ENCODE measurements at places on chromosomes 3 and 15.

DNA sequence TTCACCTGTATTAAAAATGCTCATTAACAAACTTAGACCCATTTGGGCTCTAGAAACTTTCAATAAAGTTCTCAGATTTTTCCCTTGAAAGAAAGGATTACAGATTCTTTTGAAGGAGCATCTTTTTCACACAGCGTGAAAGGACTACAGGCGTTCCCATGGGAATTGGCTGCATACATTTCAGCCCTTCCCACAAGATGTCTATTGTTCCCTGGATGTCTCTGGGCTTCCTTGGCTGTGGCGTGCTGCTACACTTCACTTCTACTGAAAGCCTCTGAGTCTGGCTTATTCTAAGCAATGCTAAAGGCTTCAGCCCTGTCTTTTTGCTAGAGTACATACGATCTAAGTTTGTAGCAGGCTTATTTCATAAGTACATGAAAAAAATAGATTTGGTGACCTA is 1.4 kb downstream of the VEPH1 start:
- DNase-seq: no peak

GRCh38 chr3:156434921-156435320 is 120.0 kb downstream of the SSR3 start:
- DNase-seq: no peak

DNA sequence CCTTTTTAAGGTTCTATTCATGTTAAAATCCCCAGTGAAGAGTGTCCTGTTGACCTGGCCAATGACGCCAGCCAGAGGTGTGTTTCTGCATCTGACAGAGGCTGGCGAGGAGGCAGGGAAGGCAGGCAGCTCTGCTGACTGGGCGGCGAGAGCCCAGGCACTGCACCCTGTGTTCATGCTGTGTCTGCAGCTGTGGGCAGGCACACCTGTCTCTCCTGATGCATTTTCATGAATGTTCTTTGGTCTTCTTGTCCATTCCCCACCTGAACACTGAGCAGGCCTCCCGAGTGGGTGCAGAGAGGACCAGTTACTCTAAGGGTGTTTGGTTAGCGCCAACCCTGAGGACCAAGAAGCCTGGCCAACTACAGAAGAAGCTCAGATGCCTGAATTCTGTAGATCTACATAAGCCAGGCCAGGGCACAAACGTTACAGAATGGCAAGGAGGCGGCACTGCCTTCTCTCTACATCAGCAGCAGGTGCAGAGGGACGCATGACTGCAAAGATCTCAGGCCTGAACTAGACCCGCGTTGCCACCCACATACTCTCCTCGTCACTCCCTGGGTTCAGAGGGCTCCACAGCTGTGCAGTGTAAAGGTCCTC is 233.7 kb downstream of the OCA2 start:
- no peak for DNase-seq

- DNase-seq: no peak
Observed at GRCh38 chr15:60679256-60679655, 200.3 kb upstream of the ICE2 start.

DNA sequence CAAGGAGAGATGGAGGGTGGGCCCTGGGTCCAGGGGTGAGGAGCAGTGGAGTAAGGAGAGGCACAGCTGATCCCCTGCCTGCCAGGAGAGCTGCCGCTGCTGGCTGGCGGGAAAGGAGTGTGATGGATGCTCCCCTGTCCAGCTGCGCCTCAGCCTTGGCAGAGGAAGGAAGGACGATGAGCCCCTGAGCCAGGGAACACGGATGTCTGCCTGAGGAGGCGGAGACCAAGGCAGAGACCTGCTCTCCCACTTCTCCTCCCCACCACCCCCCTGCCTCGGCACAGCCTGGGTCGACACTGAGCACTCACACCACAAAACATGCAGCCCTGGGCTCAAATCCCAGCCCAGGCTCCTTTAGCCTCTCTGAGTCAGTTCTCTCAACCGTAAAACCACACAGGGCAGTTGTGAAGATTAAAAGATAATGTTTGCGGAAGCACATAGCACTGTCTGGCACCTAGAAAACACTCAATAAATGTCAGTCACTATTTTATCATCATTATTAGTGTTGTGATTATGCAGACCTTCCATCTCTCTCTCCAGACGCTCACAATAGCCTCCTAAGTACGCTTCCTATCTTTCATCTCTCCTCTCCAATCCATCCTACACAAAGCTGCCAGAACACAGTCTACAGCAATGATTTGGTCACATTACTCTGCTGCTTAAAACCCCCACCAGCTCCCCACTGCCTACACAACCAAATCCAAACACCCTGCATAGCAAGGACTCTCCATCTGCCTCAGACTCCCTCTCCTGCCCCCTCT is 52.2 kb downstream of the SEMA5B start:
- no peak for DNase-seq

- DNase-seq: no peak
Observed at GRCh38 chr3:147864754-147865354, 455.7 kb downstream of the ZIC1 start.

- DNase-seq: no peak
Observed at GRCh38 chr15:43219929-43220928, 589 bp downstream of the EPB42 start.

DNA sequence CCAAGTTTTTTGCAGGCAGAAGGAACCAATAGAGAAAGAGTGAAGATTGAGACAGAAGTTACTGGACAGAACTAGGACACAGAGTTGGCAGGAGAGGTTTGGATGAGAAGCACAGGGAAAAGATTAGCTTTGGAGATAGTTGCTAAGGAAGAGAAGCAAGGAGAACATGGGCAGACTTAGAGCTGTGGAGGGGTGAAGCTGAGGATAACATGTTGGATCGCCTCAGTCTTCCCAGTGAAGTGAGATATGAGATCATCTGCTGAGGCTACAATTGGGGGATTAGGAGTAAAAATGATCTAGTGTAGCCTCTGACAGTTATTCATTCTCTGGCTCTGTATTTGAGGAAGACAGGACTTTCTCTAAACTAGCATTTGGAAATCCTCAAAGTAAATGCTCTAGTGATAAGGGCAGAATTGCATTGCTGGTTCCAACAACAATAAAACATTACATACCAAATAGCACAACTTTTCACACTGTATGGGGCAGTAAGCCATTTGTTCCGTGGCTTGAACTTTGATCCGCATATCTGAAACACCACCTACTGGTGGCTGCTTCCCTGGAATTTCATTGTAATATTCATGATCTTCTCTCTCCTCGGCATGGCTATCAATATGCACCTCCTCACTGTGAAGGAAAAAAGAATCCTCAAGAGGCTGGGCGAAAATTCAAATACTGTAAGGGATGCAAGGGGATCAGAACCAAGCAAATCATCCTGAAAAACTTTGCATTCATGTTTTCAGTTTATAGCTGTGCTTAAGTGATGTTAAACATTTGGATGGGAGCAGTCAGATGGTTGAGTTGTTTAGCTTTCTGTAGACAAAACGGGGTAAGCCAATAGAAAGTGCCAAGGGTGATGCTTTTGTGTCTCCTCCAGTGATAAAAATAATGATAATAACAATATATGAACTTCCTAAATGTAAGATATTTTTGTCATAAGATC is 22.2 kb upstream of the EID1 start:
- peak; percentile 79 for DNase-seq

GRCh38 chr15:45549541-45550220 is 27.1 kb upstream of the SLC30A4 start:
- DNase-seq: no peak

DNA sequence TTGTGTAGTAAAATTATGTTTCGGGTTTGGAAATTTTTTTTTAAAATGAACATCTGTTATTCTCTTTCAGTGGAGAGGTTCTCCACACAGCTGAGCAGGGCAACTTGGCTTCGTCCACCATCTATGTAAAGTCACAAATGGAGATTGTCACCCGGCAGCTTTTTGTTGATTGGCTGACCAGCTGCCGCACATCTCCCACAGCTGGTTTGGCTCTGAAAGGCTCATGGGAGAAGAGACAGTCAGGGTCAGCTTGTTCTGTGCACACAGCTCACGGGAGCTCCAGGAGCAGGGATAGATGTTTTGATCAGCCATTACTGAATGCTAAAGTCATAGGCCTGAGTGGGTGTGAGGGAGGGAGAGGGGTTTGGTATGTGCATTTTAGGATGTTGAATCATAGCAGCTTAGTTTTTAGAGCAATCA is 12.9 kb upstream of the CCDC80 start:
- no peak for DNase-seq

DNA sequence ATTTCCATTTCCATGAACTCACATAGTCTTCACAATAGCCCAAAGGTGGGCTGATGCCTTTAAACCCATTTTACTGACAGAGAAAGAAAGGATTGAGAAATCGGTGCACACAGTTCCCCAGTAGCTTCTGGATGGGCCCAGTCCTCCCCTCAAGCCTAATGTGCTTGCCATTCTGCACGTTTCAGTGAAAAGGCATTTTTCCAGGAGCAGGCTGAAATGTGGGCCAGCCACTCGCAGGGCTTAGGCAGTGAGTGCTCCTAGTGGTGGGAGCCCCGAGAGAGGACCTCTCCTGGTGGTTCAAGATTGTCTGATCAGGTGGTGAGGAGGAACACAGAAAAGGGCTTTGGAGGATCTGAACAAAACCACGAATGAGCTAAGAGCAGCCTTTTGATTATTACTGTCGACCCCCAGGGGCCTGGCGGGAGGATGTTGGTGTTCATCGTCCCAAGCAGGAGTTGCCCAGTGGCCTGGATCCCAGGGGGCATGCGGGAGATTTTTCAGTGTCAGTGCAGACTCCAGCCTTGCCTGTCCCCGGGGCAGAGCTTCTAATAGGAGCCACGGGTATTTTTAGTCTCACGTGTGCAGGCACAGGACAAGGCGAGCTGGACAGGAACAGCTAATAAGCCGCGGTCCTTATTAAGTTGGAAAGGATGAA is 8.7 kb upstream of the KY start:
- no peak for DNase-seq

DNA sequence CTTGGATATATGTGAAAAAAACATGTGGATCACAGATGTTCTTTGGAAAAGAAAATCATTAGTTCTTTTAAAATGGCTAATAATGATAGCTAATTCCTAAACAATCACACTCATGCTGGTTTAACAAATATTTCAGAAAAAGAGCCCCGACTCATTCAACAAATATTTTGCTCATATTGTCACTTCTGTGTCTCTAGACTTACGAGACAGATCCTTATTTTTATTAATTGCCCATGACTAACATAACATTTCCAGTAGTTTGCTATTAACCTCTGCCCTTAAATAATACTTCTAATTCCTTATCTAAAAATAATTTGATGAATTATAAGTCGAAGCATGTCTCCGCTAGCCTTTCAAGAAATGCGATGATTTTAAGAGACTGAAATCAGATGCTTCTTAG is 70.4 kb downstream of the SATB1 start:
- no peak for DNase-seq

DNA sequence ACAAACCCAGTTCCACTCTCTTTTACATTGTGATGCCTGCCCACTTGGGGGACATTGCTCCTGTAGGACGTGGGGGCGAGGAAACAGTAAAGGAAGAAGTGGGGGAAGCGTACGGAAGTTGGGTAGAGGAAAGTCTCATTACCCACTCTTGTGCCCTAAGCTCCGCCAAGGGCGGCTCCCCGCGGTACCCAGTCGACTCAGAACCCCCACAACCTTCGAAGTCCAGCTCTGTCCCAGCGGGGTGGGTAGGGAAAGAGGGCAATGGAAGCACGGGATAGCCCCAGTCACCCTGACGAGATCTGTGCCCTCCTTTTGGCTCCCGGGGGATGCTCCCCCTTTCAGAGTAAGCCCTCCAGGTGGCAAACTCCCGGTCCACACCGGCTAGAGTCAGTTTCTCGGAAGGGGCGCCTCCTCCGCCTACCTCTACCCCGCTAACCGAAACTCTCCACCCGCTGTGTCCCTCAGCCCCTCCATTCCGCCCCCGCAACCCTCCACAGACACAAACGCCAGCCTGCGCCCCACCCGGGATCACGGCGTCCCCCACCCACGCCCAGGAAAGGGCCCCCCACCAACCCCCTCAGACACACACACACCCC is 527 bp downstream of the CSNK1G1 start:
- no peak for DNase-seq

DNA sequence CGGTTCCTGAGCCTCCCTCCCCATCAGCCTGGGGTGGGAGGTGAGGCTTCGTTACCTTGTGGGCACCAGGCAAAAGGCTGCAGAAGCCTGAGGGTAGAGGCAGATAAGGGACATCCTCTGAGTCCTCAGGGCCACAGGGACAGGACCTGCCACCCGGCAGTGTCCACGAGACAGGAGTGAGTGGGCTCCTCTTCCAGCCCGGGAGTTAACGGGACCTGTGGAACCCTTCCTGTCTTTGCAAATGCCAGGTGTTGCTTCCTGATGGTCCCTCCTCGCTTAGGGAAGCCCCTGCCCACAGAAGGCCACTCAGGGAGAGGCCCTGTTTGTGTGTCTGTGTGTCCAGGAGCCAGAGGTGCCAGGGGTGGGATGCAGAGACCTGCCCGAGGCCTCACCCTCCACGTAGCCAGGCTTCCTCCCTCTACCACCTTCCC is 111.1 kb upstream of the ALDH1A3 start:
- no peak for DNase-seq

DNA sequence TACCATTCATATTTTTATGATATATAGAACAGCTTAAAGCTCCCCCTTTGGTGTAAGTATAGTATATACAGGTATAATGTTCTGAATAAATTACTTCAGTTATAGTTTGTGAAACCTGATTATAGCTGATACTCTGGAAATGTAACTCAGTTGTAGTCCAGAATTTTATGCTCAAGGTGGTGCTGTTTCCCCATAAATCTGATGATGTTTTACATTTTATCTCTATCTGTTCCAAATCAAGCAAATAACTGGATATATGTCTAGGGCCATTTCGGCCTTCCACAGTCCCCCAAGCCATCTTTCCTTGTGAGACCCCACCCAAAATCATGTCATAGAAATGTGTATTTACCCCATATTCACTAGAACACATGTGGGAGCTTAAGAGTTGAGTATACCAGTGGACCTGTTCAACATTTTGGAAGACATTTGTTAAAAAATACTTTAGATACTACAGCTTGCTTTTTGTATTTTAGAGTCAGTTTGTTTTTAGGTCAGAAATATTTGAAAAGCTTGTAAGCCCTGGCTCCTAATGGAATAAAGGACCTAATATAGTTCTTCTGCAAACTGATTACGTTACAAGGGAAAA is 107.1 kb downstream of the ATG7 start:
- DNase-seq: no peak

GRCh38 chr3:85709346-85709892 is 750.6 kb downstream of the CADM2 start:
- no peak for DNase-seq

DNA sequence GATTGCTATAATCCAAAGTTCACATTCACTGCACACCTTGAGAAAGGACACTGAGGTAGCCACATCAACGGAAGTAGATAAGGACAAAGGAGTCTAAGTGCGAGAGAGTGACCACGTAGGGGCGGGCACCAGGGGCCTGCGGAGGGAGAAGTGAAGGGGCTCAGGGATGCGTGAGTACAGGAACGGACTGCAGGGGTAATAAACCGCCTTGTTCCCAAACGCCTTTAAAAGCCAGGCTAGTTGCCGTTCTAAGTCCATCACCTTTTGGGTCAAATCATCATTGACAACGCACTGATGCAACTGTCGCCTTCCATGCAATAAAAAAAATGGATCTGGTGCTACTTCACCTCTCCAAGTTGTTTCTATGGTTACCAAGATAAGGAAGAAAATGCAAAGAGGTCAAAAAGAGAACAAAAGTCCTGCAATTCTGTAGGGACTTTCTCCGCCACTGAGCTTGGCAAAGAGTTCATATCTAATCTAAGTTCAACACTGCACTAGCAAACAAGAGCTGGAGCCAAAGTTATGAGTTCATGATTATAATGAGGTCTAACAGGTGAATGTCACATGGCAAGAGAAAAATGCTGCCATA is 32.6 kb upstream of the ATP11B start:
- DNase-seq: peak; percentile 63

GRCh38 chr15:67124911-67125588 is 59.6 kb downstream of the SMAD3 start:
- no peak for DNase-seq

Measured in stomach (tissue), 19 donors.